ENCODE measurements at places on chromosomes 13 and 19.

GRCh38 chr19:10662384-10663251 lies 8.5 kb downstream of the ILF3 start:
- DNase-seq, result no peak

DNA sequence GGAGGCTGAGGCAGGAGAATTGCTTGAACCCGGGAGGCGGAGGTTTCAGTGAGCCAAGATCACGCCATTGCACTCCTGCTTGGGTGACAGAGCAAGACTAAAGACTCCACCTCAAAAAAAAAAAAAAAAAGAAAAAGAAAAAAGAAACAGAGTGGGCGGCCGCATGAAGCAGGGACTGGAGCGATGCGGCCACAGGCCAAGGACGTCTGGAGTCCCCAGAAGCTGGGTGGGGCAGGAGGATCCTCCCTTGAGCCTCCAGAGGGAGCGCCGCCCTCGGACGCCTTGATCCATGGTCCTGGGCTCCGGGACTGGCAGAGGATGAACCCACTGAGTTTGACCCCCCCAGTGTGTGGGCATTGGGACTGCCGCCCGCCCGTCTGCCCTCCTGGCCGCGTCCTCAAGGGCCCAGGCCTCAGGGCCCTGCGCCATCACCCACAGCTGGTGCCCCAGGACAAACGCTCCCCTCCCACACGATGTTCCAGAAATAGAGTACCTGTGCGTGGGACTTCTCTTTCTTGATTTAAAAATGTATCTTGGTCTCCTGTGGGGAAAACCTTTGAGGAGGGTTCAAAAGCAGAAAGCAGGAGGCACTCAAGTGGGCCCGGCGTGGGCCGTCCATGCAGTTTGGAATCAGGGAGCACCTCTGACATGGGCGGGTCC lies 15.5 kb downstream of the BTBD2 start:
- no peak for DNase-seq

- no peak for DNase-seq
Measured at GRCh38 chr13:24654741-24655140, 25.5 kb upstream of the ATP12A start.

- no peak for DNase-seq
Measured at GRCh38 chr19:11578258-11579142, 1.1 kb upstream of the ACP5 start.

GRCh38 chr13:79898202-79898826 lies 417.4 kb downstream of the NDFIP2 start:
- no peak for DNase-seq

GRCh38 chr19:35901854-35902661 lies at the start of gene HCST:
HCST (plus strand) TSS chr19:35902529; CDS start chr19:35902594, 65 bp downstream.
- no peak for DNase-seq
